HuH-7 (cell line): ENCODE measurements at places on chromosomes 2 and 18.

DNA sequence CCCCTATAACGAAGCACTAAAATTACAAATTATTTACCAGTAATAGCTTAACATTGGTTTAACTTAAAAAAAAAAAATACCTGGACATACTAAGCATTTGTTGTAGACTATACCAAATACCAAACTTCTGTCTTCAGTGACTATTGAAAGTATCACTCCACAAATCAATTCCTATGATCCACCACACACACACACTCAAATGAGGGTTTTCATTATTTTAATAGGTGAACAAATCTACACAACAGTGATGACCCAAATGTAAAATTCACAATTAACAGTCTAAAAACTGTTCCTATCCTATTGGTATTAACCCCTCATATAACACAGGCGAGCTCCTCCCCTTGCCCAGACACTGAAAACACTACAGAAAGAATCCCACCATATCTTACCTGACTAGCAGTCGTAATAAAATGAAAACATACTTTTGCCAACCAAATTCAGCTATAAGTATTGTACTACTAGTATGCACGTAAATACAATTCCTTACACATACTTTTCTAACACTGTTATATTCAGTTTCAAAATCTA is 2.5 kb downstream of the SP3 start:
- no peak for DNase-seq

DNA sequence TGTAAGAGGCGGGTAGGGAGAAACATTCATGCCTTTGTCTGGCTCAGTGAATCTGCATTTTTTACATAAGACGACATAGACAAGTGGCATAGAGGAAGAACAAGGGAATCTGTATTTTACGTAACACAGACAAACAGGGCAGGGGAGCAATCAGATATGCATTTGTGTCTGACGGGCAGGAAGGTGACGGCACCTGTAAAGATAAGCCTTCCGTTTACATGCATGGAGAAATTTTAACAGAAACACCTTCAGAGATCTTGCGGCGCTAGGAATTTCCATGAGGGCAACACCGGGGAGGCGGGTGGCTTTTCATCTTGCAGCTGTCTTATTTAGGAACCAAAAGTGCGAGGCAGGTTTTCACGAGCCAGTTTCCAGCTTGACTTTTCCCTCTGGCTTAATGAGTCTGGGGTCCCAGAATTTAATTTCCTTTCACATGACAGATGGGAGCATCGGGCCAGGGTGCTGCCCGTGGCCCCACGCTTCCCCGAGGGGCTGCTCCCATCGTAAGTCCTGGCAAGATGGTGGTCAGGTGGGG is 42.6 kb downstream of the RTP5 start:
- no peak for DNase-seq

DNA sequence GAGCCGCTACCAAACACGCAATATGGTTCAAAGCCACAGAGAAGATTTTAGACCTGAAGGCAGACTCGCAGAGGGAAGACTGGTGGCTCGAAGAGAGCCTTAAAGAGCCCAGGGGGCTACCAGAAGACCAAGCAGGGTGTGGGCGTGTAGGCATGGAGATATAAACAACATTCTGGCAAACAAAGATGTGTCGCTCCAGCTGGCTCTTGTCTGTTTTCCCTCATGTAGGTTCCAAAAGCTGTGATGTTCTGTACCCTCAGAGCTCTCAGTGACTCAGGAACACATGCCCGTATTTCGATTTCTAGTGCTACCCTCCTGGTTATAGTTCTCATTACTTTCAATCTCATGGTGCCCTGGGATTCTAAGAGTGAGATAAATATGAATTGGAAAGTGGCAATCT is 44.5 kb downstream of the DOCK10 start:
- no peak for DNase-seq

GRCh38 chr18:63888470-63889190 is 1.1 kb downstream of the SERPINB2 start:
- DNase-seq = no peak

- no peak for DNase-seq
These were observed 2.7 kb upstream of the WIPF1 start for GRCh38 chr2:174600349-174600748.

GRCh38 chr2:105437708-105438103 is 38.9 kb upstream of the FHL2 start:
- DNase-seq = no peak

- no peak for DNase-seq
These were observed 35.2 kb downstream of the CYRIA start for GRCh38 chr2:16630463-16630862.

GRCh38 chr2:233462826-233463470 is 103.6 kb downstream of the USP40 start:
- DNase-seq = no peak

- DNase-seq = no peak
These were observed 707 bp downstream of the SALL3 start for GRCh38 chr18:78980279-78980771.

DNA sequence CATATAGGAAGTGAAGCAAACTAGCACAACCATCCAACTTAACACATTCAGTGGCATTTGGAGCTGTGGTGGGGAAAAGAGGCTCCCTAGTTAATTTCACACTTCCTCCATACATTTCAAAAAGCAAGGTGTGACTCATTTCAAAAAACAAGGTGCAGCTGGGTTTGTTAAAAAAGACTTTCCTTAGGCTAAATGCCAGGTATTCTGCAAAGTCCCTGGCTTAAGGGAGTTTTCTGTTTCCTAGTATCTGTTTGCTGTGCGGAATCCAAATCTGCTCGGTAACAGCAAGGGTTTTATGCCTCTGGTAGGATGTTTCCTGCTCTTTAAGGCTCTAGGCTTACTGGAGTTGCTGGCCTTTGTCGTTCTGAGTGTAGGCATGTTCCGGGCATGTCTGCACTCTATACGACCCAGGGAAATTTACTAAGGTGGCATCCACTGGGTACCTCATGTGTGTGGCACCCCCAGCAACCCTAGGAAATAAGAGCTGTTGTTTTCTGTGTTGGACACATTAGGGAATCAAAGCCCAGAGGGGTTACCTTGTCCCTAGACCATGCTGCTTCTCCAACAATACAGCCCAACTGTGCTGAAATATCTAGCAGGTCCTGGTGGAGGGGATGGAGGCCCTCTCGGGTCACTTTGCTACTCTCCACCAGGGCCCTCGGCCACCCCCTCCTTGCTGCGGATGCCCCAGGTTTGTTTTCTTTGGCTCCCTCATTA is 634 bp upstream of the MSGN1 start:
- DNase-seq = no peak

- DNase-seq = no peak
These were observed 212.5 kb upstream of the SMAD2 start for GRCh38 chr18:48142994-48143393.

GRCh38 chr2:63742580-63742976 is 99.1 kb upstream of the UGP2 start:
- no peak for DNase-seq
